ENCODE measurements at places on chromosomes 2 and 18. TPM values are rescaled to one million over a fixed set of nuclear protein-coding genes. Genes with fewer than 3 reads are reported as not detected.
A peak's percentile ranks its signal among the peaks of the same experiment; 100 is the strongest.

DNA sequence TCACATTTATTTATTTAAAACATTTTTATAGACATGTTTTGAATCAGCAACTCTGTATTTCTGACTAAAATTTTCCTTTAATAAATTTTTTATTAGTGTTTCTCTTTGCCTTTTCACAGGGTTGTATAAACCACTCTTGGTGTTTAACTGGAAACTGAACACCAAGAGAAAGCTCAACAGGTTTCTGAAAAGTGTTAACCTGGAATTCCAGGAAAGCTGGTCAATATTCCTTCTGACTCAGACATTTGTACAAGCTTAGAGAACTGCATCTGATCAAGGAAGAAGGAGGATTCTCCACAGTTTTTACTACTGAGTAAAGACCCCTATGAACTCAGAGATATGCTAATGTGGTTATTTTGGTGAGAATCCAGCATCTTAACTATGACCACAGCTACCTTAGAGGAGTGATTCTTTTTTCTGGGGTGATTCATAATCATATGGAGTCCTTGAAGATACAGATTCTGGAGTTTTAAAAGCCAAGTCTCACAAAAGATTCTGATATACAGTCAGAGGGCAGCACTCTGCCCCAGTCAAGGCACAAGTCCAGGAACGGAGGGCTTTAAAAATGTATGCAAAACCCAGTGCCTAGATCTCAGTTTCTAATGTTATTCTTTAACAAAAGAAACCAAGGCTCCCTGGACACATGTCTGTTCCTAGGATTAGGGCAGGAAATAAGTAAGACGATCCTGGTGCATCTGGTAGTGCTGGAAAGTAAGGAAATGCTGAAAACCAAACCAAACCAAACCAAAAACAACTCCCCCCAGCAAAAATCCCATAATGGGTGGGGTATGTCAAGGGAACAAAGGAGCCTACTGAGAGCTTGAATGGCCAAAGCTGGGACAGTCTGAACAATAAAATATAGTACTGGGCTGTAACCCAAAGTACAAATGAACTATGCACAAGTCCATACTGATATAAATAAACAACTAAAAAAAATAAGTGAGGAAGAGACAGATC lies 85.1 kb upstream of the FZD5 start:
- DNase-seq, result peak; percentile 31

GRCh38 chr2:229408356-229408755 lies 137.3 kb upstream of the PID1 start:
- DNase-seq, result peak; percentile 96

GRCh38 chr18:27713037-27713737 lies 463.7 kb downstream of the CDH2 start:
- no peak for DNase-seq

GRCh38 chr2:53633441-53633840 lies 134.2 kb upstream of the CHAC2 start:
- DNase-seq, result peak; percentile 67

Gene UNC80
- not detected for total RNA-seq

Gene RND3
- 41.7 TPM for total RNA-seq

- DNase-seq, result no peak
These were observed 27.6 kb downstream of the MRPL35 start for GRCh38 chr2:86226636-86227520.

Gene GAD1
- total RNA-seq, result 6.7 TPM
